CD8-positive, alpha-beta memory T cell (primary cell): ENCODE measurements at places on chromosomes 13 and 19. TPM values are rescaled to one million over a fixed set of nuclear protein-coding genes. Genes with fewer than 3 reads are reported as not detected.

DNA sequence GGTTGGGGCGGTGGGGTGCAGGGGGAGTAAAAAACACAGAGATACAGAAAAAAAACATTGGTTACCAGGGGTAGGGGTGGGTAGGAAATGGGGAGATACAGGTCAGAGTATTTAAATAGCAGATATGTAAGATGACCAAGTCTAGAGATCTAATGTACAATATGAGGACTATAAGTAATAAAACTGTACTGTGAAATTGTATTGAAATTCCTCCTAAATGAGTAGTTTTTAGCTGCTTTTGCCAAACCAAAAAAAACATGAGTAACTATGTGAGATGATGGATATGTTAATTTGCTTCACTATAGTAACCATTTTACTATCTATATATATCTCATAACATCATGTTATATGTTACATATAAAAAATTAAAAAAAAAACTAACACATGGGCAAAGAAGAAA, 29.6 kb downstream of the VWA8 start:
- no peak for DNase-seq

- no peak for DNase-seq
Observed at GRCh38 chr13:97600458-97601075, 166.6 kb downstream of the RAP2A start.

GRCh38 chr13:52842441-52842840, 6.0 kb downstream of the PCDH8 start:
- no peak for DNase-seq

DNA sequence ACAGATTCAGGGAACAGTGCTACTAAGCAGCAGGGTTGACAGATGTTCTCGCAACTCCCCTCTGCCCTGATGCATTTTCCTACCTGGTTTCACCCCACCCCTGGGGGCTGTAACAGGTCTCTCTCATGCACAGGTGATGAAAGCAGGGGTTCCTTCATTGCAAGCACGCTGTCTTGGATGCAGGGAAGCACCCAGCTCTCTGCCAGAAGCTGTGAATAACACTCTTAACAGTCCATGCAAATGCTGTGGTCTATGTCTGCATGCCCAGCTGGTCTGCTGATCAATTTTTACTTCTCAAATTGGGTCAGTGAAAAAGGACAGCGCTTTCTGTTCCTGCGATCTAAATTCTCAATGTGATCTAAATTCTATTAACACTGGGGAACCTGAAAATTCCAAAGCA, 246.3 kb upstream of the TSHZ3 start:
- no peak for DNase-seq

GRCh38 chr13:24747248-24748060, 16.5 kb upstream of the RNF17 start:
- no peak for DNase-seq

DNA sequence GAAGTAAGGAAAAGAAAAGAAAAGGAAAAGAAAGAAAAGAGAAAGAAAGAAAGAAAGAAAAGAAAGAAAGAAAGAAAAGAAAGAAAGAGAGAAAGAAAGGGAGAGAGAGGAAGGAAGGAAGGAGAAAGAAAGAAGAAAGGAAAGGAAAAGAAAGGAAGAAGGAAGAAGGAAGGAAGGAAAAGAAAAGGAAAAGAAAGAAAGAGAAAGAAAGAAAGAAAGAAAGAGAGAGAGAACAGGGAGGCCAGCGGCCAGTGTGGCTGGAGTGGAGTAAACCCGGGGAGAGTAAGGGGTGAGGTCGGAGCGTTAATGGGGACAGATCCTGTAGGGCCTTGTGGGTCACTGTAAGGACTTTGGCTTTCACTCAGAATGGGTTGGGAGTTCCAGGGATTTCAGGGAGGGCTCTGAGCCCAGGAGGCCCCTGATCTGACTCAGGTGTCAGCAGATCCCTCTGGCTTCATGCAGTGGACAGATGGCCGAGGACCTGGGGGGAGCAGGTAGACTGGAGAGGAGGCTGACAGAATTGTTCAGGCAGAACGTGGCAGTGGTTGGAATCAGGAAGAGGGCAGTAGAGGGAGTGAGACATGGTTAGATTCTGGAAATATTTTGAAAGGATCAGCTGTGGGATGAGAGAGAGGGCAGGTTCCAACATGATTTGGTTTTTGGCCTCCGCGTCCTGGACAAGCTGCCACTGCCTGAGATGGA, 19.8 kb upstream of the FXYD3 start:
- no peak for DNase-seq

DNA sequence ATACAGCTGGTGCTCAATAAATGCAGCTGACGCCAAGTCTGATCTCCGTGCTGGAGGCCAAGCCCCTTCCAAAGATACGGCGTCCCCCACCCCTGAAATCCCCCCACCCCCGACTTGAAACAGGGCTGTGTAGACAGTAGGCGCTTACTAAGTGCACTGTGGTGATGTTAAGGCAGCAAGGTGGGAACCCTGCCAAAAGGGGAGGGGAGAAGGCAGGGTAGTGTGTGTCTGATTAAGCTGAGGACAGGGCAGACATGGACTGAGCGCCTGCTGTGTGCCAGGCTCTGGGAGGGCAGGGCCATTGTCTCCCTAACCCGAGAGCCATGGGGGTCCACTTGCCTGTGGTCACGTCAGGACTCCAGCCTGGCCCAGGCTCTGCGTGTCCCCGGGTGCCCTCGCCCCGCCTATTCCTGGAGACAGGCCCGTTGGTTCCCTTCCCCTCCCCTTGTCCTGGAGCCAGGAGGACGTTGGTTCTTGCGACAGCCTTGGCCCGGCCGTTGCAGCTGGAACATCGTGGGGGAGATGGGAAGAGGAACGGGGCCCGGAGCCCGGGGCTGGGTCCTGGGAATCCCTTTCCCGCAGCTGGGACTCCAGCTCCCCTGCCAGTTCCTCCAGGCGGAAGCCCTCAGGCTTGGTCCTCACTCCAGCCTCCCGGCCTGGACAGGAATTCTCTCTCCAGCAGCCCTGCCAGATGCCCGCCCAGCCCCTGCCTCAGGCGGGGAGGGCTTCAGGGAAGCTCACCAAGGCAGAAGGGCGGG, 1.7 kb upstream of the ELANE start:
- DNase-seq = no peak

DNA sequence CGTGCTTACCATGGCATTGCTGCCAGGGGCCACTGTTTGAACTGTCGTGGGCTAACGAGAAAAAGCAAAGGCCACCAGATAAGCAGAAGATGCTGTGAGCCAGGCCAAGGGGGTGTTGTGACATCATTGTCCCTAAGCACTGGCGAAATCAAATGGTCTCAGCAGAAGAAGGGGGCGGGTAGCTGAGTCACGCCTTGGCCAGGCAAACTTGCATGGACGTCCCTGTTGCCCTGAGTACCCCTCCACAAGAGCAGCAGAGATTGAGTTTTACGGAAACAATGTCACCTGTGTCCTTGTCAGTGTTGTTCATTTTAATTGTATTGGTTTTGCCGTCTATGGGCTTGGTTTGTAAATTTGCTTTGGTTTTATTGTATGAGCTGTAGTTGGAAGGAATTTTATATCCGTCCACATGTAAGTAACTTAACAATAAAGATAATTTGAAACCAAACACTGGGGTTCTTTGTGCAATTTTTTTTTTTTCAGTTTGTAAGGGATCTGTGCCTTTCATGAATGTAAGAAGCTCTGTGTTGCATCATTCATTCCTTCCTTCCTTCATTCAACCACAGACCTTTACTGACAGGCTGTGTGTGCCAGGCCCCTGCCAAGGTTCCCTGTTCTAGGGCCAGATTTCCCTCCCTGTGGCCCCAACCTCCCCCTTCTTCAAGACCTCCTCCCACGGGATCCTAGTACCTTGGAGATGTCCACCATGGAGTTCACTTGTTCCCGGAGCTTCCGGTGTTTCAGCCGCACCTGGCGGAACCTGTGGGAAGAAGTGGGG, 12.3 kb downstream of the KCNN4 start:
- DNase-seq = no peak

DNA sequence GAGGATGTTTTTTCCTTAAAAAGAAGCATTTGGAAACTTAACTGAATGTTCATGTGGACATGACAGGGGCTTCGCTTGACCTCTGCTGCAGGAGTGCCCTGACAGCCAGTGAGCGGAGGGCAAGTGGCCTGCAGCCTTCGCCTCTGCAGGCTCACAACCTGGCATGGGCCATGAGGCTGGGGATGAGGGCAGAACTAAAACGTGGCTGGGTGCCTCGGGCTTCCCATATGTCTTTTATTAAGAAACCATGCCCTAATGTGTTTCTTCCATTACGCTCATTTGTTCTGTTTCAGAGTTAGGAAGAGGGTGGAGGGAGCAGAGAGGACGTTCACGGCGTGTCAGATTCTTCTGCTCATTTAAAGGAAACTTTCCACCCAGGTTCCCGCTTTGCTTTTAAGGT, 2.9 kb downstream of the ARHGEF7 start:
- no peak for DNase-seq

- peak; percentile 72 for DNase-seq
Observed at GRCh38 chr19:2171349-2172145, 7.8 kb downstream of the DOT1L start.

The ISOC2 gene
- polyA plus RNA-seq = 32.0 TPM

The HSD17B14 gene
- polyA plus RNA-seq = 1.1 TPM

The PLVAP gene
- not detected for polyA plus RNA-seq

The PRSS57 gene
- polyA plus RNA-seq = not detected

The GRK1 gene
- polyA plus RNA-seq = not detected

The CEACAM3 gene
- not detected for polyA plus RNA-seq

The SIGLEC8 gene
- polyA plus RNA-seq = not detected

The GGN gene
- not detected for polyA plus RNA-seq
